ENCODE measurements at places on chromosomes 11 and 22.

- DNase-seq, result peak; percentile 75
These were observed 3.8 kb downstream of the SMTN start for GRCh38 chr22:31084811-31085492.

- DNase-seq, result no peak
These were observed 113.6 kb downstream of the MICAL3 start for GRCh38 chr22:17910561-17911311.

DNA sequence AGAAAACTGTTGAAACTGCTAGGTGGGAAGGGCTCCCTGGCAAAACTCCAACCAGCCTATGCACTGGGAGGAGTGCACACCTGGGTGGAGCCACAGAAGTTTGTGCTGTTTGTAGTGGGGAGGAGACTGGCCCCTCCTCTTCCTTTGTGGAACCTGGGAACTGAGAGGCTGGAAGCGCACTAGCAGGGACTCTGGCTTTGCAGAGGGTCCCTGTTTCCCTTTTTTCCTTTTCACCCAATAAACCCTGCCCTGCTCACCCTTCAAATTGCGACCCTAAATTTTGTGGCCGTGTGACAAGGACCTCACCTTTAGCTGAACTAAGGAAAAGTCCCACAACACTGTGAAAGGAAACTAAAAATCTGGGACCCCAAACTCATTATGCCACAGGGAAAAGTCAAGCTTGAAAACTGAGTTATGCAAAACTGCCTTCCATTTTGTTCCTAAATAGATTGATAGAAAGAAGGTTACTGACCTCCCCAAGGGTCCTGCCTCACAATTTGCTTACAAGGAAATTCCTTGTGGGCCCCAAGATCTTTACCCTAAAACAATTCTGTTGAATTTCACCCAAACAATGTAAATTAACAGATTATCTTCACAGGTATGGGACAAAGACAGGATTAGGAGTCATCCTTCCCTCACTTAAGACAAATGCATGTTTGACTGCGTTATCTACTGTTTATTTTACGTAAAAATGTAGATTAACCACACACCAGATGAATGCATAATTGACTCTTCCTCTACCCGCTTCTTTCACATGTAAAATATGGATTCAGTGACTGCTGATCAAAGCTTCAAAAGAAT, 81.0 kb downstream of the SLC36A4 start:
- no peak for DNase-seq

DNA sequence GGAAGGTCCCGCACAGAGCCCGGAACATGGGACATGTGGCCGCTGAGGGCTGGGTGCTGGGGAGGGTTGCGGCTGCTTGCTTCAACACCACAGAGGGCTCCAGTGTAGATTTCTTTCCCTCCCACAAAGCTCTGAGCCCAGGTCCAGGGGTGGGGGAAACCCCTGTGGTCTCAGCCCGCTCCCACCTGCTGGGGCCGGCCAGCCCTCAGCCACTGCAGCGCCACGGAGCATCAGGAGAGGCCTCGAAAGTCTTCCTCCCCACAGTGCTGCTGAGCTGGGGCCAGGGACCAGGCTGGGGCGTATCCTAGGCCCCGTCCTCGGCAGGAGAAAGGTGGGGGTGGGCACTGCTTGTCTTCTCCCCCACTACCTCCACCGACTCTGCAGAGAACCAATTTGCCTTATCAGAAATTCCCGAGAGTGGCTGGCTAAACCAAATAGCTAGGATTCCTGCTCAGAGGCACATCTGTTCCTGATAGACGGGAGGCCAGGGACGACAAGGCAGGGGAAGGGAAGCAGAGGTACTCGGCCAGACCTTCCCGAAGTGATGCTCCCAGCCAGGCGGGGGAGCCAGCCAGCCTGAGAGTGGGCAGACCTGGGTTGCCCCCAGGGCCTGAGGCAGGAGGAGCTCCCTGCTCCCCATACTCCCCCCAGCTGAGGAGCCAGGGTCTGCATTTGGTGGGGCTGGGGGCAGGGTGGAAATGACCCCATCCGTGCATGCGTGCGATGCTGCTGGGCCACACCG, 18.7 kb downstream of the IGF2 start:
- DNase-seq, result no peak

GRCh38 chr22:31616315-31616980, 45.6 kb downstream of the PISD start:
- DNase-seq, result no peak

DNA sequence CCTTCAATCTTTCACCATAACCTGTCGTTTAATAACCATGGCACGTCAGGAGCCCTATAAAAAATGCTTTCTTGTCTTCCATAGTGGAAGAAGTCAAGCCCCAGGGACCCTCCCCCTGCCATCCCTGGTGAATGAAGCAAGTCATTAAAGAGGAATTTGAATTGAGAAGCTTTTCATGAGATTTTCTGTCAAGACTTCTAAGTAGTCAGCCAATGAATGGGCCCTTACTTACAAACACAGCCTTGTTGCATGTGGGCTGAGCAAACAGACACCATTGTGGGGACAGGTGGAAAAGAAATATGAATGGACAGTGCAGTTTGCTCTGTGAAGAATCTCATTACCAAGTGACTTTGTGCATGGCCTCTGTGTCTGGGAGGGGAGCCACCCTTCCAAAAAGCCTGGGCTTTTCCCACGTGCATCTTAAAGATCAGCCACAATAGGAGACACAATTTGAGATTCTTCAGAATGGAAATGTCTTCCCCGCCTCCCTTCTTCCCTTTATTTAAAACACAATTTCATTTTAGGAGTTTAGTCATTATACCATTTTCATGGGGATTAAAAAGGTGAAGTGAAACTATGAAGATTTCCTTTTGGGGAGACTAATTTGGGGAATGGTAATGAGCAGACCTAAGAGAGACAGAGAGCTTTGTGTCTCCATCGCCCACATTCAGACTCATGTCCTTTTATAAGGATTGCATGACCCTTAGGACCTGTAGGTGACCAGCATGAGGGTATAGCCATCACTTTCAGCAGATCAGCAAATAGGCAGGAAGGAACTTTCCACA, 152.0 kb downstream of the LRRC4C start:
- DNase-seq, result no peak

GRCh38 chr11:6992026-6992425, 28.1 kb downstream of the ZNF214 start:
- DNase-seq, result no peak

DNA sequence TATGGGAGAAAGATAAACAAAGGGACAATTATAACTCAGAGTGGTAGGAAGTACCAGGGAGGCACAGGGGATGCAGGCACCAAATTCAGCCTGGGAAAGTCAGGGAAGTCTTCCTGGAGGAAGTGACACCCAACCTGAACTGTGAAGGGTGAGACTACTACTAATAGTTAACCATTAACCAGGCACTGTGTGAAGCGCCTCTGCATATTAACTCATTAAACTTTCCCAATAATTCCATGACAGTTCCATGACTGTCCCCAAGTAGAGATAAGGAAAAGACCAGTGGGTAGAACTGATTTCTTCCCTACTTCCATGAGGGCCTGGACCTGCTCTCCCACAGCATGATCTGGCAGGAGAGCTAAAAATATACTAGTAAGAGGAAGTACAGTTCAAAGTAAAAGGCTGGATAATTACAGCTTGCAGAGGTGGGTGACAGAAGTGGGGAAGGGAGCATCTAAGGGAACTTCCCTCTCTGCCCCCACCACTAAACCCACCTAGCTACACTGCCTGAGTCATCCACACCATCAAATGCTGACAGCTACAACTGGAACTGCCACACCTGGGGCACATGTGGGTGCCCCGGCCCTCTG, 4.7 kb upstream of the AP1B1 start:
- DNase-seq, result no peak

Measured in activated CD4-positive, alpha-beta T cell treated with anti-CD3 and anti-CD28 coated beads, Interleukin-2, amount 50 U/mL, for 24 hours (primary cell).